Nucleus accumbens (tissue), 56 donors: ENCODE measurements at places on chromosomes 2 and 18.

DNA sequence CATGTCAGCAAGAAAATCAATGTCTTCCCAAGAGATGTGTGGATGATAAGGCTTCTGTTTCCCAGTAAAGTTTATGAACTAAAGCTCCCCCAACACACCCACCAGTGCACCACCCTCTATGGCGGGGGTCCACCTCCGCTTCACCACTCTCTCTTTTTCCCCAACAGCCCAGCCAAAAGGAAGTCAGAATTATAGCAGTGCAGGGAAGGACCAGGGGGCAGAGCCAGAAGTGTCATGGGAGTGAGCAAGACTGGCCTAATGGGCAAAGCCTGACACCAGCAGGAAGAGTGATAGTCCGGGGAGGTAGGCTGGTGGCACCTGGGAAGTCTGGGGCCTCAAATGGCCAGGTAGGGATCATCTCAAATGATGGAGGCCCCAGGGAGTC is 167.7 kb downstream of the ZFP36L2 start:
- DNase-seq = no peak

GRCh38 chr18:23085066-23085465 is 50.2 kb upstream of the CABLES1 start:
- DNase-seq = no peak

DNA sequence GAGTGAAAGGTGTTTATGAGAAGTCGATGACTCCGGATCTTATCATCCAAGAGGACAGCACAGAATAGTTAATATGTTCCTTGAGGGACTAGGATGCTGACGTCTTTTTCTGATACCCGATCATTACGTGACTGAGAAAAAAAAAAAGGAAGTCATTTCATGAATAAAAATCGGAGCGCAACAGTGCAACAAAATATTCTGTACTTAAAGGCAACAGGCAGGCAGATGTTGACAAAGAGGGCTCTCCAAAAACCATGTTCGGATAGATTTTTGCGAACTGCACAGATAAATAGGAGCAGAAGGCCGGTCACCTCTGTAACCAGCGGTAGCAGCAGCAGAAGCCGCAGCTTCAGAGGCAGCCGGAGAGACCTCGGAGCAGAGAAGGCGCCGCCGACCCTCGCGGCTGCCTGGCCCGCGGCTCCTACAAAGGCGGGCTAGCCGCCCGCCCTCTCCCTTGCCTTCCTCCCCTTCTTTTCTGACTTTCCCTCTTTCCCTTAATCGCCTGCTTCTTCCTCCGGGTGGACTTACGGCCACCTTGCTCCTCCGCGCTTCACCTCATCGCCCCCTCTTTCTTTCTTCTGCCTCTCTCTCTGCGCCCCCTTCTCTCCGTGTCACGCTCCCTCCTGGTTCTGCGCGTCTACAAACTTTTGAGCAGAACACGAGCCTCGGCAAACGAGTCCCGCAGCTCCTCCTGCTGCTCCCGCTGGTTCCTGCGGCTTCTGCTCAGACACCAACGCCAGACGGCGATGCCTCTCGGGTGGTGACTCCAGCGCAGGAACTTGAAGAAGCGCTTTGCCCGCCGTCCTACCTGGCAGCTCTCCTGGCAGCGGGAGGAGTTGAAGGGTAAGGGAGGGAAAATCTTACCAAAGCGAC is at the start of gene ADCYAP1:
Gene ADCYAP1 (plus strand): TSS at position 654 of the 873 bp plus-strand sequence. CDS start 516 bp downstream, outside the sequence.
- no peak for DNase-seq

GRCh38 chr2:223169830-223170605 is 118.0 kb downstream of the KCNE4 start:
- DNase-seq = no peak

DNA sequence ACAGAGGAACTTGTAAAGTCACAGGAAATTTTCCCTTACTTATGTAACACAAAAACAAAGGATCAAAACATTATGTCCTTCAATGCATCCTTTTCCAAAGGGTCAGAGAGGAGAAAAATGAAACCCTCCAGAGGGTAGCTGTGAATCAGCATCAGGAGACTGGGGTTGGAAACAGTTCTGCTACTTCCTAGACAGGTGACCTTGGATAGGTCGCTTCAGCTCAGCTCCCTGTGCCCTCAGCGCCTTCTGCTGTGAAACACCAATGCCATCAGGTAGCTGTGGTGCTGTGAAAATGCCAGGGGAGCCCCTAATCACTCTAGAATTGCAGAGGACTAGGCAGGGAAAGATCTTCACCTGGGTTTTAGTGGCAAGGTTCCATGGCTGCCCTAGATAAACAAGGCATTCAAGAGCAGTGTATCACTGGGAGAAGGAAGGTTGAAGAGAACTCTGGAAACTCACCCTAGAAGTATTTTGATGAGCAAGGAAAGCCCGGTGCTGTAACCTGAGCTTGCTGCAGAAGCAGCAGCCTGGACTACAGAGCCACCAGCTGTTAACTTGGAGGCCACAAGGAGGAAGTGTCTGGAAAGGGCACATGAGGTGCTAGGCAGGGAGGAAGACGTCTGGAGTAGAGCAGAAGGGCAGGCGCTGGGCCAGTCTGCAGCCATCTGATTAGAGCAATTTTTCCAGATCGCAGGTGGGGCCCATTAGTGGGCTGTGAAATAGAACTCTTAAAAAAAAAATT is 100.7 kb upstream of the MCFD2 start:
- DNase-seq = no peak

DNA sequence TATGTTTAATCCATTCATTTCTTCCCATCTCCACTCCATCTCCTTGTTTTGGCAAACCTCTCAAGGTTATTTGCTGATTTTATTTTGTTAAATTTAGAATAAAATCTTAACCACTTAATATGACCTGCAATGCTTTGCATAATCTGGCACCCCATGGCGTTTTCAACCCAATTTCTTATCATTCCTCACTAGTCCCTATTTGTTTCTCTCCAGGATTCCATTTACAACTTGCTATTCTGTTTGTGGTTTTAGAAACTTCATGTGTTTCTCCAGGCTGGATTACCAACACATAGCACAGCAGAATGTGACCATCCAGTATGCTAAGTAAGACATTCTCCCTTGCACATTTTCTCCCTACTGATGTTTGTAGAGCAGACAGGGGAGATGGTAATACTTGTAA is 749.2 kb upstream of the FSHR start:
- DNase-seq = no peak

DNA sequence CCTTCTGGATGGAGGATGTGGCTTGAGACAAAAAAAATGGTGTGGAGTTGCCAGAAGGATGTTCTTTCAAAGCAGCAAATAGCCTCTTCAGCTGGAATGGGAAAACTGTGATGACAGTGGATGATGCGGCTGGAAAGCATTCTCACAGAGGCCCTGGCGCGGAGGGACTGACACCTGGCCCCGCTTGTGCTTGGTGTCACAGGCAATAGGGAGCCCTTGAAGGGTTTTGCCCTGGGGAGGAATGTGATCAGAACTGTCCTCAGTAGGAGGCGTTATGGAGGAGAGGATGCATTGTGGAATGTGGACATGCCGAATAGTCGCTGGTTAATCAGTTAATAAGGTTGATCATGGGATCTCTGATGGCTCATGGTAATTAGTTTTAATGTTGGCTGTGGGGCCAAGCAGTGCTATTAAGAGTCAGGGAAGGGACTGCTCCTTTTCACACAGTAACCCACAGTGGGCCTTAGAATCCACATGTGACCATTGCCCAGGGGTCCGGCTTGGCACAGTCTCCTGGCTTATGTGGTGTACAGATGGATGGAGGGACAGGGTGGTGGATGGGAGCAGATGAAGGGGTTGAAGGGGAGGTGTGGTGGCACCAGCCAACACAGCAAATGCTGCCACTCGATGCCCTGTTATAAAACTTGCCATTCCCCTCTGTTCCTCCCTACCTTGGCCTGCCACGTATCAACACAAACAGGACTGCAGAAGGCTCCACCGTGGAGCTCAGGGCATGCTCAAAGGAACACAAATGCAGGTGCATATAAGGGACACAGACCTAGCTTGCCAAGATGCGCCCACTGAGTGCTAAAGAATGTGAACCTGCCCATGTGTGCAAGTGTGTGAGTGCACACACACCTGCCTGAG is 71.7 kb downstream of the CIB4 start:
- no peak for DNase-seq
